ENCODE measurements at places on chromosomes 16 and 17.
A peak's percentile ranks its signal among the peaks of the same experiment; 100 is the strongest.

DNA sequence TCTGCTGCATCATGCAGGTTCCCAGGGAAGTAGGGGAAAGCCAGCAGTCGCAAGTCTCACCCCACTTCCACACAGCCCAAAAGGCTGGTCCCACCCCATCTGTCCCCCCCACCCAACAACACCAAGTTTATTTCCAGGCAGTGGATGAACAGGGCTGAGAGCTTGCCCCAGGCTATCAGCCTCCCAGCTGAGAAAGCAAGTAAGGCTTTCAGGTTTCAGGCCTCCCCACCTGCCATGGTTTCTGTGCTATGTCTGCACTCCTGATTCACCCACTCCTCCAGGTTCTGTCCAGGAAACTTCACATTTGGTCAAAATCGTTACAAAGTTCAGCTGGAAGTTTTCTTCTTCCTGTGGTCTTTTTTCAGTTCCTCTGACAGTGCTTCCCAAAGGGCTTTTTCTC lies 97.5 kb upstream of the HS3ST3A1 start:
- DNase-seq: no peak

DNA sequence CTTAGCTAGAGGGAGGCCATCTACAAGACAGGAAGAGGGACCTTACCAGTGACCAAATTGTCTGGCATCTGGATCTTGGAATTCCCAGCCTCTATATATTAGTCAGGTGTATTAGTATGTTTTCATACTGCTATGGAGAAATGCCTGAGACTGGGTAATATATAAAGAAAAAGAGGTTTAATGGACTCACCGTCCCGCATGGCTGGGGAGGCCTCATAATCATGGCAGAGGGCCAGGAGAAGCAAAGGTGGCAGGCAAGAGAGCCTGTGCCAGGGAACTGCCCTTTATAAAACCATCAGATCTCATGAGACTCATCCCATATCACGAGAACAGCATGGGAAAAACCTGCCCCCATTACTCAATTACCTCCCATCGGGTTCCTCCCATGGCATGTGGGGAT lies 500.2 kb downstream of the SHISA9 start:
- no peak for DNase-seq

GRCh38 chr17:50560931-50561745 lies 623 bp downstream of the CACNA1G start:
- peak; percentile 41 for DNase-seq

GRCh38 chr17:76416899-76417298 lies 32.5 kb downstream of the SPHK1 start:
- DNase-seq: no peak

DNA sequence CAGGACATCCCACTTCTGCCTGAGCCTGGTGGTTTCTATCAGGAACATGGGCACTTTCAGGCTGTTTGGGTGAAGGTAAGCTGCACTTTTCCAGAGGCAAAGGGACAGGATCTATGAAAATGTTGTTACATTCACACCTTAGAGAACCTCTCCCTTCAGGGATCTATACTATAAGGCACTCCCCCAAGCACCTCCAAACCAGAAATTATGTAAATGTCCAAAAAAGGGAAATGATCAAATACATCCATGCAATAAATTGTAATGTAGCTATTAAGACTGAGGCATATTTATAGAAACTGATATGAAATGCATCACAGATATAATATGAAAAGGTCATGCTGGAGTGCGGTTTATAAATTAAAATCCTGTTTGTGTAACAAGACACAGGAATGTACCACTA lies 23.3 kb upstream of the COG7 start:
- DNase-seq: no peak

- no peak for DNase-seq
Measured at GRCh38 chr17:43151880-43152456, 19.0 kb upstream of the NBR1 start.

DNA sequence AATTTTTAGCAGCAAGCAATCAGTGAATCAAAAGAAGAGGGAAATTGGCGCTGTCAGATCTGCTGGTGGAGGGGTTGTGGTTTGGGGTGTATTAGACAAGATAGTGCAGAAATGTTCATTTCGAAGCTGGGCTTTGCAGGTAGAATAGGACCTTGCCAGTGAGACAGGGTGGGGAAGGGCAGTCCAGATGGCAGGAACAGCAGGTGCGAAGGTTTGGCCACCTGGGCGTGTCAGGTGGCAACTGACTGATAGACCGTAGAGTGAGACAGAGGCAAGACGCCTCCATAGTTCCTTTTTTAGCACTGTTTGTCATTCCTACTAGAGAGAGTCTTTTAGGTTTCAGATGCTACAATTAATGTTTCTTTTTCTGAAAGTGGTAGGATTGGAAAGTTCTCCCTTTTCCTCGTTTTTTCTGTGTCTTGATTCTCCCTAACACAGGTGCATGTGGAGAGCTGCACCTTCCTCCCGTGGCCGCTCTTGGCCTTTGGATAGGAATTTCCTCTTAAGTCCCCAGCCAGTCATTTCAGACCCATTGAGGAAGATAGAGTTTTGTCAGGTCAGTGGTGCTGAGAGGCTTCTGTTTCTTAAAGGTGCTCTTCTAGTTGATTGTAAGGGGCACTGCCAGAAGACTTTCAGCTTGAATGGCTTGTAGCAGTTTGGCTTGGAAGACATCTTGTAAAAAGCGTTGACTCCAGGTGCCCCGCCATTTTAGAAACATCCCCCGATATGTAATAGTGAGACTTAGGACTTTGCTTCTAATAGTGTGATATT lies 315.6 kb downstream of the SNX29 start:
- no peak for DNase-seq

DNA sequence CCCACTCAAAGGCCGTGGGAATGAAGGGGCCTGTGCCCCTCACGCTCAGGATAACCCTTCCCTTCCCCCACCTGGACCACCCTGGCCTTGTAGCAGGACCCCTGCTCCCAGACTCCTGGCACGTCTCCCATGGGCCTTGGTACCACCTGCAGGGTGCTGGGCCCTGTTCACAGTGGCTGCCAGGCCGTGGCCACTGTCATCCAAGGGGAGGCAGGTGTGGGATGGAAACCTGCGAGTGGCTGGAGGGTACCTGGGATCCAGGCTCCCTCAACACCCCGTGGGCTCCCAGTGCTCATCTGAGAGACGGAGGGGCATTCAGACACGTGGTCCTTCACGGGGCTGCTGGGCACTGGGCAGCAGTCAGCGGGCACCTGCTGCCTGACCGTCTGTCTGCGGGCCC lies 75.6 kb upstream of the CIBAR2 start:
- no peak for DNase-seq

DNA sequence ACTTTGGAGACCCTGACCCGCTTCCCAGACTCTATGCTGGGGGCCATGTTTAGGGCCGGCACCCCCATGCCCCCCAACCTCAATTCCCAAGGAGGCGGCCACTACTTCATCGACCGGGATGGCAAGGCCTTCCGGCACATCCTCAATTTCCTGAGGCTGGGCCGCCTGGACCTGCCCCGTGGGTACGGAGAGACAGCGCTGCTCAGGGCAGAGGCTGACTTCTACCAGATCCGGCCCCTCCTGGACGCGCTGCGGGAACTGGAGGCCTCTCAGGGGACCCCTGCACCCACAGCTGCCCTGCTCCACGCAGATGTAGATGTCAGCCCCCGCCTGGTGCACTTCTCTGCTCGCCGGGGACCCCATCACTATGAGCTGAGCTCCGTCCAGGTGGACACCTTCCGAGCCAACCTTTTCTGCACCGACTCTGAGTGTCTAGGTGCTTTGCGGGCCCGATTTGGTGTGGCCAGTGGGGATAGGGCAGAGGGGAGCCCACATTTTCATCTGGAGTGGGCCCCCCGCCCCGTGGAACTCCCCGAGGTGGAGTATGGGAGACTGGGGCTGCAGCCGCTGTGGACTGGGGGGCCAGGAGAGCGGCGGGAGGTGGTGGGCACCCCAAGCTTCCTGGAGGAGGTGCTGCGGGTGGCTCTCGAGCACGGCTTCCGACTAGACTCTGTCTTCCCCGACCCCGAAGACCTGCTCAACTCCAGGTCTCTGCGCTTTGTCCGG lies 1.1 kb downstream of the KCTD11 start:
- no peak for DNase-seq

DNA sequence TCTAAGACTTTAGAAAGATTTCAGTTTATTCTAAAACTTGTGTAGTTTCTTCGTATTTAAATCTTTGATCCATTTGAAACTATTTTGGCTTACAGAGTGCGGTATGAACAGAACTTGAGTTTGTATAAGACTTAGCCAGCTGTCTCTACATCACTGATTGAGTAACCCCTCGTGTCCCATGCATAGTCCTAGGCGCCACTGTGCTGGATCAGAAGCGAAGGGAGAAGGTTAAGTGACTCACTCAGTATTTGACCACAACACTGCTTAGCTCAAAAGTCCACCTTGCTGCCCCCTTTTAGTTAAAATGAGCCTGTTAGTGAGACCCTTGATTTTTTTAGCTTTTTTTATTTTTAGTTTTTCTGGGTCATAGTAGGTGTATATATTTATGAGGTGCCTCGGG lies 28.4 kb downstream of the CD300LB start:
- DNase-seq: no peak

- peak; percentile 6 for DNase-seq
Measured at GRCh38 chr16:80277182-80277581, 263.6 kb upstream of the DYNLRB2 start.

DNA sequence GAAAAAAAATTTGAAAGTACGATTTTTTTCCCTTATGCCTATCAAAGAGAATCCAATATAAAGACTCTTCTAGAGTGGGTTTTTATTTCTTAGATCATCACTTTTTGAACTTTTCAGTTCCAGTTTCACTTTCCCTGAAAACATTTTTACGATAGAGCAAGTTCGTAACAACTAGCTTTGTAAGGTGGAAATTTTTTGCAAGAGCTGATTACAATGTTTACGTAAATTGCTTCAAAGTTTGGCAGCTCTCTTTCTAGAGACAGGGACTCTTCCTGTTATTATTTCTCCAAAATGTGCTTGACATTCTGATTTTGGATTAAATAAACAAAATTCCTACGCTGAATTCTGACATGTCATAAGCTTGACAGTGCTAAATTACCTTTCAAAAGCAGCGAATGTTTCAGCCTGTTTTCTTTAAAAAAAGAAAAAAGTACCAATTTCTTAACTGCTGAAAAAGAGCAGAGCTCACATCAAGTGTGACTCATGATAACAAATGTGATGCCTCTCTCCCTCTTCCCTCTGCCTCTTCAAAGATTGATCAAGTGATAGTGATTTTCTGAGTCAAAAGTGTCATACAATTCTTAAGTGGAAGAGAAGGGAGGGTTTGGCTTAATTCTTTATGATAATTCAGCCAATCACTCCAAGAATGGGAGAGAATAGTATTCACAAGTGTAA lies 175.2 kb downstream of the KCNJ2 start:
- no peak for DNase-seq

DNA sequence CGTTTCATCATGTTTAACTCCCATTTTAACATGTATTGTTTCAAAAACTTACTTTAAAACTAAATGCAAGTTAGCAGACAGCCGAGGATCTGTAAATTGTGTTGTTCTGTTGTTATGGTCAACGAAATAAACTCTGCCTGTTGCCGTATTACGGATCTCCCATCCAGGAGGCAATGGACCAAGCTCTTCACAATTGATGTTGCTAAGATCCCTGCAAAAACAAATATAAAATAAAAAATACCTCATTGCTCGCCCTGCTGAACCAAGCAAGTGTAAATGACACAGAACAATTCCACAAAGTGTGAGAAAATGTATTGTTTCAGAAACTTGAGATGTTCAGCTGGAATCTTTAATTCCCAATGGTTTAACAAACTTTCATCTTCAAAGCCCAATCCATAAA lies 65.0 kb downstream of the CEP95 start:
- DNase-seq: no peak

GRCh38 chr17:26807024-26807423 lies 486.9 kb upstream of the WSB1 start:
- DNase-seq: no peak

GRCh38 chr17:57727630-57728175 lies 17.4 kb downstream of the CCDC182 start:
- DNase-seq: no peak

DNA sequence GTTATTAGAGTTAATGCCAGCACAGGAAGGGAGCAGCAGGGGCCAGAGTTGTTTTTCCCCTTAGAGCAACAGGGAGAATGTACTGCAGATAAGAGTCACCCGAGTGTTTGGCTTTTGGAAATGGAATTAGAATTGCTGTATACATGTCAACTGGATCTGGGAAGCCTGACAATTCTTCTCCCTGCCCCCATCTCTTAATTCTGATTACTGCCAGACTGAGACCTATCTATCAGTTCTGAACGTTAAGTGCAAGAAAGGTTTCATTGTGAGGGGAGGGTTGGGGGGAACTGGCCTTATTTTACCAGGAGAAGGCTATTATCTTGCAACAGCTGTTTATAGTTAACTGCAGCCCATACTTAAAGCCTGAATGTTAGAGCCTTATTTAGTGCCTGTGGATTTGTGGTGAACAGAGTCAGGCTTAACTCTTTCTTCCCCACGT lies 424.5 kb upstream of the CDH11 start:
- DNase-seq: no peak

DNA sequence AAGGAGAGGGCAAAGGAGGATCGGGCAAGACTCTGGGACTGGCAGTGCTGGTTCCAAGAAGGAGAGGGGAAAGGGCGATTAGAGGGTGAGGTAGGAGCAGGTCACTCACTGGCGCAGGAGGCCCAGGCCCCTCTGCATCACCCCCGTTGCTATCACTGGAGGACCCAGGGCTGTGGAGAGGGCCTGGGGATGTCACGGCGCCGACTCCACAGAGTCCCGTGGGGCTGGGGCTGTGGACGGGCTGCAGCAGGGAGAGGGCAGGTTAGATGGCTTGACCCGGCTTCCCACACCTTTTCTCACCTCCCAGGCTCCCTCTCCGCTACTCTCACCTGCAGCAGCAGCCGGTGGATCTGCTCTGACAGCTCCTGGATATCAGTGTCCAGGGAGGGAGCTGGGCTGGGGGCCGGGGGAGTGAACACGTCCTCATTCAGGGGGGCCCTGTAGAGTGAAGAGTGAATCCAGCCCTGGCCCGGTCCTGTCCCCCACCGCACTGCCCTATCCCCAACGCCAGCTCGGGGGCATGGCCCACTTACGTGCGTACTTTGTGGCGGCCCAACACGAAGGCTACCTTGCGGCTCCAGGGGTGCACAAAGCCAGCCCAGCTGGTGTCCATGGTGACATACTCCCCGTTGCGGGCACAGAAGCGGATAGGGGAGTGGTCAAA lies 4.9 kb downstream of the PER1 start:
- no peak for DNase-seq

GRCh38 chr17:42526031-42526444 lies 10.0 kb upstream of the NAGLU start:
- DNase-seq: no peak

DNA sequence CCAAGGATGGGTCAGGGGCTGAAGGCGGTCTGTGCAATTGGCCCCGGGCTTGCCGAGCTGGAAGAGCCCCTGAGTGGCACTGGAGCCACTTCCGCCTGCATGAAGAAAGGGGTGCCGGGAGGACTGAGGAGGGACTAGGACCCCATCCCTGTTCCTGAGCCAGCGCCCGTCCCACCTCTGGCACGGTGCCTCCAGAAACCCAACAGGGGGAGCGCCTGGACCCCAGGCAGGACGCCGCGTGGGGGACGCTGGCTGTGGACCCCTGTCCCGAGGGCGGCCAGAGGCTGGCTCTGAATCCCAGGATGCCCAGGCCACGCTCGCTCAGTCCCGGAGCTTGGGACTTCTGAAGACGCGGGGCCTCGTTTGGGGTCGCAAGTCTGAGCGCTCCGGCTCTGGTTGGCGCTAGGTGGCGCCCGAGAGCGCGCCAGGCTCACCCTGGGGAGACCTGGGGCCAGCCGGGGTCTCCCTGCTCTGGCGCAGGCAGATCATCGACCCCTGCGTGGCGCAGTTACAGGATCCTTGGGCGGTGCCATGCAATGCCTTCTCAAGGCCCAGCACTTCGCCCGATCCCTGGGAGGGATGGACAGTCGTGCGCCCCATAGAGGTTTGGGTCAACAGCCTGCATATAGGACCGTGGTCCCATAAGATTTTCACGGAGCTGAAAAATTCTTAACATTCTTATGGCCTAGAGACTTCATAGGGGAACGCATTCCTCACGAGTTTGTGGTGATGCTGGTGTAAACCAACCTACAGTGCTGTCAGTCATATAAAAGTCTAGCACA lies 58.5 kb upstream of the CREBBP start:
- DNase-seq: peak; percentile 66

Data from activated naive CD4-positive, alpha-beta T cell treated with anti-CD3 and anti-CD28 coated beads for 36 hours (primary cell).